ENCODE measurements at places on chromosomes 3 and 15. TPM values are rescaled to one million over a fixed set of nuclear protein-coding genes. Genes with fewer than 3 reads are reported as not detected.

CFAP100 gene
- total RNA-seq: not detected

DNA sequence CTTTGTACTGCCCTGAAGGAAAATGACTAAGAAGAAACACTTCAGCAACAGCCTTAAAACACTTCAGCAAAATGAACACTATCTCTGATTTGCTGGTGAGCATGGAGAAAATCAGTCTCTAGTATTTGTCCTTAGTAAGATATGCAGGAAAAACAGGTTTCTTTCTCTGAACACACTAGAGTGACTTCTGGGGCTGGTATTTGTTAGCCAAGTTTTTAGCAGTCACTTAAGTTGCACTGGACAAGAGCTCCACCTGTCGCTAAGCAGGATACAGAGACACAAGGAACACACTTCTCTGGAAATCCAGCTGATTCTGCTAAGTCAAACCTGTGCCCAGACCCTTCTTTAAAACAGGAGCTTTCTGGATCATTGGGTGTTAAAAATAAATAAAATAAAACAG is 65.3 kb downstream of the CHAC1 start:
- DNase-seq: no peak

DNA sequence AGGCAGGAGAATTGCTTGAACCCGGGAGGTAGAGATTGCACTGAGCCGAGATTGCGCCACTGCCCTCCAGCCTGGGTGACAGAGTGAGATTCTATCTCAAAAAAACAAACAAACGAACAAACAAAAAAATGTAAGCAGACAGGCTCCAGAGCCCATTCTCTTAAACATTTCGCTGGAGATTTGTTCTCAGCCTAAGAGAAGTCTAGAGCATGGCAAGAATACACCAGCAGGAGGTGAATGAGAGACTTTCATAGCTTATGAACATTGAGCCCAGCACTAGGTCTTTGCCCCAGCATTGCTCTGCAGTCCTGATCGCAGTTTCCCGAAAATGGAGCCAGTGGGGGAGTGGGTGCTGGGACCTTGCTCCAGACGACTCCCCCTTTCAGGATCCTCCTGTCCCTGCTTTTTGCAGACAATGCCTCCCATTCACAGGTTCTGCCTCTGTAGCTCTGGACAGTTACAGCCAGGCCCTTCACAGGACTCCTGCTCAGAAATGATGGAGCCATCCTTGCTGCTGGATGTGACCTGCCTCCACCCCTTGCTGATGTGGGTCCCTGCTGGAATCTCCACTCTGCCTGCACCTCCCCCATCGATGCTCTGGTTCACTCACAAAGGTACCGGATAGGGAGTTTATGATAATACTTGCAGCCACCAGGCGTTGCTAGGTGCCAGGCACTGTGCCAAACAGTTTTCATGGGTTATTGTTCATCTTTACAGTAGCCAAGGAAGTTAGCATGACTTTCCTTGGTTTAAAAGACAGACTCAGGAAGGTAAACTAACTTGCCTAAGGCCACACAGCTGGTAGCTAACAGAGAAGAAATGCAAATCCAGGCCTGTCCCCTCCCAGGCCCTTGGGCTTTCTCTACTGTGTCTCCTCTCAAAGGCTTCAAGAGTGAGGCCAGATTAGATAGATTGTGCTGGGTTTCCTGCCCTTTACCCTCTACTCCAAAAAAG is 329.7 kb upstream of the TLE3 start:
- DNase-seq: no peak

DNA sequence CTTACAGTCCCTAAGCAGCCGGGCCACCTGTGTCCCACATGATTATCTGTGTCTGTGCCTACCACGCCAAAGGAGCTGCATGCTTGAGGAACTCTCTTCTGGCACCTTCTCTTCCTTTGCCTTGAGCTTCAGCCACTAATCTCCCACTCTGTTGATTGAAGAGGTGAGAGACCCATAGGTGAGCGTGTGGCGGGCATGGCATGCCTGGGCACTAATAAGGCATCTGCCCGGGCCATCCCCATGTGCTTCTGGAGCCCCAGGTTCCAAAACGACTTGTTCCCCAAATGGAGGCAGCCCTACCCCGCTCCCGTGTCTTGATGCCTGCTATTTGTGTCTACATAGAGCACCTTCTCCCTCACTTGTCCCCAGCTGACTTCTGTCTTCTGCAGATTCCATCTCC is 13.0 kb downstream of the MCM2 start:
- DNase-seq: no peak

DNA sequence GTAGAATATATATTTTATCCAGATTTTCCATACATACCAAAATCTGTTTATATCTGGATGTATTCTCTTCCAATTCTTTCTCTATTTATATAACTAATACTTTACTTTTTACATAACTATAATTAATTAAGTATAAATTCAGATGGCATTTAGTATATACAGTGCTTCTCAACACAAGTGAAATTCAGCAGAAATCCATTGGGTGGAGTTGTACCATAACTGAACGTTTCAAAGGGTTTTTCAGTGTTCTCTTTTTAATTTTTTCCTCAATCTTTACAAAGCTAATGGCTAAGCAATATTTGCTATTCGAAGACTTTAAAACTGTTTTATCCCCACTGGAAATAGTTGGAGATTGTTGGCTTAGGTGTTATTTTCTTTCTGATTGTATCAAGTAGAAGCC is 13.9 kb upstream of the ZBBX start:
- DNase-seq: no peak

DNA sequence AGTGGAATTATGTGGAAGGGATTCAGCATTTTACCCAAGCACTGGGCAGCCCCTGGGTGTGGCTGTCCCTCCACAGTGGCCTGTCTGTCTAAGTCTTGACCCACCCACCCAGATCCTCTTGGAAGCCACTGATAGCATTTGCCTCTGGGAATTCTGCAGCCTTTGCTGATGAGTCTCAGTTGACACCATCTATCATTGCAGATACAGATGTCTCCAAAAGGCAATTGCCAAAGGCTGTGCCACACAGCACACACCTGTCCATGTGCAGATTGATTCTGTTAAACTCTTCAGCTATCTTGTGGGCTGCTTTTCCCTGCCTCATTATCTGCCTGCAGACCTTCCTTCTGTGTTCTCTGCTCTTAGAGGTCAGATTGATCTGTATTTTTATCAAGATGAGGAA is 18.1 kb downstream of the CX3CR1 start:
- no peak for DNase-seq

MORF4L1 gene
- 330 TPM for total RNA-seq

GOLGA8N gene
- total RNA-seq: 6.9 TPM

DPP8 gene
- 36.7 TPM for total RNA-seq

Data from mesenteric fat pad (tissue), 1 donor.